ENCODE measurements at places on chromosomes 11 and 22.

- DNase-seq = no peak
Measured at GRCh38 chr11:112179601-112180000, 4.3 kb downstream of the BCO2 start.

DNA sequence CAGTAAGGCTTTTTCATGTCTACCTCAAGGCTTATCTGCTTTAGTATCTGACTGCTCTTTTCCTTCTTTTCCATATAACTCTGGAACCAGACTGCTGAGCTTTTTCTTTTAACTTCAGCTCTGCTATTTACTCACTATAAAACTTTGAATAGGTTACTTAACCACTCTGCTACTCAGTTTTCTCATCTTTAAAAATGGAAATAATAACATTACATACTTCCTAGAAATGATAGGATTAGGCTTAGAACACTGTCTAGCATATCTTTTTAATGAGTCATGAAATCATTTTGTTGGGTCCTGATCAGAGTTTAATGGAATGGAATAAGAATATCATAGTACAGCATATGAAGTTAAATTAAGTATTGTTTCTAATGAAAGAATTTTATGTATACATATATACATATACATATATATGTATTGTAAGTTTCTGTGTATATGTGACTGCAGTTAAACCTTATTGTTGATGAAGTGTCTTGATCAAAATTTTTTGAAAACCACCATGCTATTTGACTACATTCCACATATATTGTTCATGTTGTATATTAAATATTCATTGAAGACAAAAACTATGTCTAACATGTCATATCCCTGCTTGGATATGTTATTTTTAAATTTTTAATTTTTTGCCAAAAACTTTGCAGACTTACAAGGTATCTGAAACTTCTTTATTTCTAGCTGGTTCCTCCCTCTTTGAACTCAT lies 120.2 kb downstream of the METTL15 start:
- no peak for DNase-seq

GRCh38 chr11:73414977-73415651 lies 38.9 kb downstream of the RELT start:
- no peak for DNase-seq

DNA sequence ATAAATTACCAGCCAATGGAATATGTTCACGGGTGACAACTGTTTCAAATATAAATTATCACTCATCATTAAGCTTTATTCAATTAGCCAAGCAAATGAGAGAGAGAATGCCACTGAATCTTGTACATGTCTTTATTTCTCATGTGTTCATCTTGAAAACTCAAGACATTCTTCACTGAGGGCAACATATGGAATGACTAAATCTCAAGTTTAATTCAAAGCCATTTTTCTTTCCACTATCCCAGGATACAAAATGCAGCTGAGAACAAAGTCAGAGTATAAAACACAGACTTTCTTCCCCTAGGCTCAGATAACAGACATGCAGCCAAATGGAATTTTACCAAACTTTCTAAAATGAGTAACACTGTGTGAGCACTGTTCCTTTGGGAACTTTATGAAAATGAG lies 12.1 kb upstream of the BBOX1 start:
- DNase-seq = no peak

DNA sequence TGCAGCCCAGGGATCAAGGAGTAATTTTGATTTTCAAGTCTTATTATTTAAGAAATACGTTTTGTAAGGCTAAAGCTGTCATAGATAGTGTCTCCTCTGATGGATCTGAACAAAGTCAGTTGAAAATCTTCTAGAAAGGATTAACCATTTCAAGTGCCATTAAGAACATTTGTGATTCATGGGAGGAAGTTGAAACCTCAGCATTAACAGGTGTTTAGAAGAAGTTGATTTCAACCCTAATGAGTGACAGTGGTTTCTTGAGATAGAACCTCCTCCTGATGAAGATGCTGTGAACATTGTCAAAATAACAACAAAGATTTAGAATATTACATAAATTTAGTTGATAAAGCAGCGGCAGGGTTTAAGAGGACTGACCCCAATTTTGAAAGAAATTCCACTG lies 61.7 kb downstream of the PRR5L start:
- DNase-seq = no peak

DNA sequence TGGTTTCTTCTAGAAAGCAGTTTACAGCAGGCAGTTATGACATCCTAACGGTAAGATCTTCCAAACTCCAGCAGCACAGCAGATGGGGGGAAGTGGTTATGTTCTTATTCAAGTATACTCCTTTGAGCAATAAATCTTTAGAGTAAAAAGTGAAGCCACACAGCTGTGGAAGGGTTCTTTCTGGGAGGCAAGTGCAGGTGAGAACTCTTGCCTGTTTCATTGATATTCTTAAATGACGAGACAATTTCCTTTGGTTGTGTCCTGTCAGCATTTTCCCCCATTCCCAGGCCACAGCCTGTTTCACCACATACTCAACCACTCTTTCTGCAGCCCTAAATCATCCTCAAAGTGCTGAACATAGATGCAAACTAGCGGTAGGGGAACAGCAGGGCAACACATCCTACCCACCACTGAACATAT lies 207.3 kb upstream of the MTNR1B start:
- DNase-seq = no peak

DNA sequence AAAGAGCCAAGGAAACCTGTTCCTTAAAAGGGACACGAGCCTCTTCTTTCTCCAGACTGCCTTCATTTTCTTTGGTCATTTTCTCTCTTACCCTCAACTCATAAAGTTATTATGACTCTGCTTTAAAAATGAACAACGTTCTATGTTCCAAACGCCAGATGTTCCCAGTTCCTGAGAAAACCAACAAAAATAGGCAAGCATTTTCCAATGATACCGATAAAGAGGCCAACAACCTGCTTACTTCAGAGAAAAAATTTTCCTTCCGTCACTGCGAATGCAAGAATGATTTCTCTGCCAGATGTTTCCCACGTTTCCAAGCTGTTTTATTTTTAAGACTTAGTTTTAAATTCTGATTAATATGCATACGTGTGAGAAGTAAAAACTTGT lies 315 bp upstream of the TRPC6 start:
- DNase-seq = no peak

DNA sequence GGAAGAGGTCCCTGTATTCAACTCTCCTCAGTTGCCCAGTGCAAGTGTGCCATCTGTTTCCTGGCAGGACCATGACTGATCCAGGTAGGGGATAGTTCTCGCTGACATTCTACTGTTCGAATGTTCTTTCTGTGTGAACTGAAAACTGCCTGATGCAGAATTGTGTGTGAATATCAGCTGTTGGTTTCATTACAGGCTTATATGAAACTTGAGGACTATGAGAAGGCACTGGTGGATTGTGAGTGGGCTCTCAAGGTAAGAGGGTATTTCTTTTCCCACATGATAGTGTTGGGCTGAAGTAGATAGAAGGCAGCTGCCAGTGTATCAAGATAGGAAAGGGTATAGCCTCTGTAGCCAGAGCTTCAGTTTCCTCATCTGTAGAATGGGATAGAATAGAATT lies 15.3 kb downstream of the TTC12 start:
- DNase-seq = no peak

DNA sequence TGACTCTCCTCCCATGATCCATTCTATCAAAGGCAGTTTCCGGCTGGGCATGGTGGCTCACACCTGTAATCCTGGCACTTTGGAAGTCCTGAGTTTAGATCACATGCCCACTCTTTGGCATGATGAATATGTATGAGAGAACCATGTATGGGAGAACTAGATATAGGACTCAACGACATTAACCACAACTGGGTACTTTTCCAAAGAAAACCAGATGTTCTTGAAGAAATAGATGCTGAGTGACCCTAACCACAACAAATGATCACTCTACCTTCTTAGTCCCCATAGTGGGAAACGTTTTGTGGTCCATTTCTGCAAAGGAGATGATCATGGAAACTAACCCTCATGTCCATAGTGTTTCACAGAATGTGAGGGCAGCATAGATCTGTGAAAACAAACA lies 13.6 kb downstream of the FJX1 start:
- DNase-seq = no peak

GRCh38 chr11:46388619-46389449 lies 2.7 kb downstream of the CHRM4 start:
- no peak for DNase-seq

GRCh38 chr11:96091476-96091875 lies 167.6 kb upstream of the MTMR2 start:
- no peak for DNase-seq

- DNase-seq = no peak
Measured at GRCh38 chr11:45538939-45539338, 126.5 kb downstream of the CHST1 start.

GRCh38 chr22:20546541-20546950 lies 39.1 kb downstream of the MED15 start:
- no peak for DNase-seq

- no peak for DNase-seq
Measured at GRCh38 chr11:3617990-3618389, 23.8 kb downstream of the ART5 start.

All from activated naive CD4-positive, alpha-beta T cell (primary cell).